ENCODE measurements at places on chromosomes 6 and 20.

DNA sequence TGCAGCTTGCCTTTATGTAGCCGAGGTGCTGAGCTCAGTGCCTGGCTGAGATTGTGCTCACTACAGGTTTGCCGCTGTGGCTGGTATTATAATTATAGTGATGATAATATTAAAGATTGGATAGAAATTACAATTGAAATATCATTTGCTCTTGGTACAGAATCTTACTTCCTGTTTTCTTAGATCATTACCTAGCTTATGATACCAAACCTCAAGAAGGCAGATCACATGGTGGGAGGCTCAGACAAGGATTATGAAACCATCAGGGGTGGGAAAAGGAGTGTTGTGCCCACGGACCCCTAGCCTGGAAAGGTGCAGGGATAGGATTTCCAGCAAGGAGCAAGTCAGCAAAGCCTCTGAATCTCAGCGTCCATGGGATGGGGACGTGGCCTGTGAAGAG is 70.6 kb downstream of the IGF2R start:
- DNase-seq: no peak

- no peak for DNase-seq
Measured at GRCh38 chr6:36642913-36643817, 35.3 kb upstream of the CDKN1A start.

GRCh38 chr20:16821211-16822089 is 73.3 kb downstream of the OTOR start:
- DNase-seq: no peak

- DNase-seq: peak; percentile 33
Measured at GRCh38 chr20:10105046-10105445, 70.3 kb downstream of the ANKEF1 start.

GRCh38 chr6:34044945-34045595 is 100.8 kb downstream of the GRM4 start:
- DNase-seq: no peak

GRCh38 chr6:56484669-56485068 is 158.0 kb downstream of the DST start:
- no peak for DNase-seq

GRCh38 chr6:84892671-84893070 is 128.3 kb upstream of the TBX18 start:
- no peak for DNase-seq

DNA sequence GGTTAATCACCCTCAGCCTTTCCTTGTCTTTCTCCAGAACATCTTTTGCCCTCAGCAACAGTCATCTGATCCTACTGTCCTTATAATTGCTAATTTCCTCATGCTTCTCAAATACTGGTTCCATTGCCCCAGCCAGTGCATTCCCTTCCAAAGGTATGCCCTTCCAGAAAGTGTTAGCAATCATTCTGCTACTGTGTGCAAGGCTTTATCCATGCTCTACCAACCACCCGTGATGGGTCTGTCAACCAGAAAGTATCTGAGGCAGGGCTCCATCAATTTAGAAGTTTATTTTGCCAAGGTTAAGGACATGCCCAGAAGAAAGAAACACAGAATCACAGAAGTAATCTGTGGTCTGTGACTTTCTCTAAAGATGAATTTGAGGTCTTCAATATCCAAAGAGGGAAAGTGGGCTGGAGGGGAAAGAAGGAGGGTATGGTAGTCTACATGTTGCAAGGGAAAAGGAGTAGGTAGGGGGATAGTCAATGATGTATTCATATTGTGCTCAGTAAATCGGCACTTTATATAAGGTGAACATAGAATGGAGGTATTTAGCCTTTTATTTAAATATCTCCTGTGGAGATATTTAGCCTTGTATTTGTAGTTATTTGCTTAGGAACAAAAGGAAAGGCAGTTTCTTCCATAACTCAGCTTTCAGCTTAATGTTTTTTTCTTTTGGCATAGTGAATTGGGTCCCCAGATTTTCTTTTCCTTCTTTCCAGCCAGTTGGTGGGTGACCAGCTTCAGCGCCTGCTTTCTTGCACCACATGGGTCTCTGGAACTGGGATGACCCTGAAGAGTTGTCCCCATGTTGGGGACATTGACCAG is 35.2 kb upstream of the PAQR8 start:
- DNase-seq: no peak

GRCh38 chr20:53789989-53790675 is 196.5 kb upstream of the ZNF217 start:
- no peak for DNase-seq

DNA sequence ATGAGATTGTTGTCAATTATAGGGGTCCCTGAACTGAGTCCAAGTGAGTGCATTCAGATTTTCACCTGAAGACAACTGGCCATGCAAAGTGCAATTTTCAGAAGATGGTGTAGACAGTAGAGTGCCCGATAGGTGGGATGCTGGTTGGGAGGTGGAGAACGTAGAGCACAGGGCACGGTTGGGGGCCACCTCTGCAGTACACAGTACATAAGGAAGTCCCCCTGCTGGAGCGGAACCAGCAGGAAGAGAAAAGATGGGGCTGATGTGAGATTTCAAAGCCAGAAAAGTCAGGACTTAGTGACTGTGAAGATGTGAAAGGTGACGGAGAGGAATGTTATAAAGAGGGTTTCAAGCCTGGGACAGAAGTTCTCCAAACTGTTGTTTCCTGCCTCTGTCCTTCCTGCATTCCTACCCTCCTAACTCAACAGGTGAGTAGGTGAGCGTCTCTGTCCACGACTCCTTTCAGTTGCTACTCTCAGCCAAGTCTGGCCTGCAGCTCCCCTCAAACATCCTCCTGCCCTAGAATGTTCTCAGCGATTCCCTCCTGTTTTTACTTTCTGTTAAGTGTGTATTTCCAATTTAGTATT is 330.8 kb downstream of the PRL start:
- no peak for DNase-seq

DNA sequence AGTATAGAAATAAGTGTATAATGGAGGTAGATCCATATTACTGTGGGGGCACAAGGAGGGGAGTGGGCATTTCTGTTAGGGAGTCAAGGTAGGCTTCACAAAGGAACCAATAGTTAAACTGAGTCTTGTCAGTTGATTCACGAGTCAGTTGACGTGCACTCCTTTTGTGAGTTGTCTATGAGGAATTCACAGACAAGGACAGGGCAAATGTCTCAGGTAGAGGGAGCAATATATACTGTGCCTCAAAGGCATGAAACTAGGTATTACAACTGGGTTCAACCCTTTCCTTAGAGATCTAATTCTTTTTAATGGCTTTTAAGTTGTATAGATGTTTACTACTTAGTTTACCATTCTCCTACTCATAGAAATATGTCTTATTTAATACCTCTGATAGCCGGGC is 11.0 kb downstream of the TMEM14C start:
- DNase-seq: no peak

DNA sequence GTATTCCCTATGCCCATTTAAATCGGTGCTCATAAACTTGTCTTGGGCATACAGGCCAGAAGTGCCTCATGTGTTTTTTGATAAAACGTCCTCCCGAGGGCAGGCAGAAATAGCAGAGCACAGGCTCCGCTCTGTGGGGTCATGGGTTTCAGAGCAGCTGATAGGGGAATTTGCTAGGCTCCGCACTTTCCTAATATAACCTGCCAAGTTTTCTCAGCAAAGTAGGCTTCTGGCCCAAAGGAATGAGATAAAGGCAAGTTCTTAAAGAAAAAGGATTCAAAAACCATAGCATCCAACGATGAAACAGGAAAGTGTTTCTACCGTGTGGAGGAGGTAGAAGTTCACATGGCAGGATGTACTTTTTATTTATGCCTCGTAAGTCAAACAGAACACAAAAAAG is 69.8 kb upstream of the RALGAPA2 start:
- DNase-seq: no peak

DNA sequence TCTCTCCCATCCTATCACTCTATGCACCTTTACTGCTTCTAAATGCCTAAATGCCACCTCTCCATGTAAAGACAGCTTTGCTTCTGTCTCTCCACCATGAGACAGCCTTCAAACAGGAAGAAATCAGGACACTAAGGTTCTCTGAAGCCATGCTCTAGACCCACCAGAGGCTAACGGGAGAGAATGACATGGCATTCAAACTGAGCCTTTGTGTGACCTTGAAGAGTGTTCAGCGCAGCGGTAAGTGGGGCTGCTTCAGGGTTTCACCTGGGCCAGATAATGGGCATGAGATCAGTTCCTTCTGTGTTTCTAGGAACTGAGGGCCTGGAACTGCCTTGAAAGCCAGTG is 20.1 kb downstream of the FAM50B start:
- DNase-seq: no peak

DNA sequence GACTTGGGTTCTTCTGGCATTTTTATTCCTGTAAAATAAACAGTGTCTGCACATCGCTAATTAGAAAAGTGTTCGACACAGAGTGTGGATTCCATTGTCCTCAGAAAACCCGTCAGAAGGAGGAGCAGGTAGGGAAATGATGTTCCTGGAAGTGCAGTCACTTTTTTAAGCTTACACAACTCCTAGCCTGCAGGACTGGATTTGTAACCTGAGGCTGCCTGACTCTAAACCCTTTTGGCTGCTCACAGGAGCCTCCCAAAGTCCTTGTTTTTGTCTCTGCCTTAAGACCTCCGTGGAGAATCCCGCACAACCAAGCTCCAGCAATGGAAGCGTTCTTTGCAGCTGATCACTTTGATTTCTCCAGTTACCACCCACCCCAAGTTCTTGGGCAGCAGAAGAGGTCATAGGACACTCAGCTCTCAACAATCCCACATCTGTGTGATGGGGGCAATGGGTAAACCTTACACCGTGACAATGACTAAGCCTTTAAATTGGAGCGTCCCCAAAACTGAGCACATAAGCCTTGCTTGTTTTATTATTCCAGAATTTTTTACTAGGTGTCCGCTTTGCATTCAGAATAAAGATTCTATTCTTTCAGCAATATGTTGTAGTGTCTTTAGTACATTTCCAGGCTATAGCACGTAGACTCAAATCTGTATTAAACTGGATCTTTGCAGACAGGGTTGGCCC is 227.9 kb downstream of the TBXT start:
- DNase-seq: no peak

DNA sequence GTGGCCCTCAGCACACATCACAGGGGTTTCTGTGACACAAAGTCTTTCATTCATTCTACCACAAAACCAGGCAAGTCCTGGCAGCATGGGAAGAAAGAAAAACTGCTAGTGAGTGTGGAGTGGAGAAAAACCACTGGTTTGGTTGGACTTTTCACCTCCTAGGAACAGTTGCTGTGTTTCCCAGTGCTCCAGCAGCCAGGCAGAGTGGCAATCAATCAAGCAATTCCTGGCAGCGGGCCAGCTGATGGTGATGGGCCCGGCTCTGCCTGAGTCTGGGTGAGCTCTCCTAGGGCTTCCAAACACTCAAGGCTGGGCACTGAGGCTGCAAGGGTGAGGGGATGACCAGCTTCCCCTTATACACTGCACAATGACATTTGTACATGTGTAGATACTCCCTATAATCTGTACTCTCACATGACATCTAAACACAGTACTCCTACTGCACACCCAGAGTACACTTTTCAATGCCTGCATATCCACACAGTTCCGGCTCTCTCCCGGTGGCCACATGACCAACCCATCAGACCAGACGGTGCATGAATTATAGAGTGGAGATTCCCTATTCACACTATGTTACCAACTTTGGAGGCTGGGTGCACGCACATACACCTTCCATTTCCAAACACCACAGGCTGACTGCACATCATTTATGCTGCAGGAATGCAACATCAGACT is 156.6 kb downstream of the UNC5CL start:
- DNase-seq: peak; percentile 6

DNA sequence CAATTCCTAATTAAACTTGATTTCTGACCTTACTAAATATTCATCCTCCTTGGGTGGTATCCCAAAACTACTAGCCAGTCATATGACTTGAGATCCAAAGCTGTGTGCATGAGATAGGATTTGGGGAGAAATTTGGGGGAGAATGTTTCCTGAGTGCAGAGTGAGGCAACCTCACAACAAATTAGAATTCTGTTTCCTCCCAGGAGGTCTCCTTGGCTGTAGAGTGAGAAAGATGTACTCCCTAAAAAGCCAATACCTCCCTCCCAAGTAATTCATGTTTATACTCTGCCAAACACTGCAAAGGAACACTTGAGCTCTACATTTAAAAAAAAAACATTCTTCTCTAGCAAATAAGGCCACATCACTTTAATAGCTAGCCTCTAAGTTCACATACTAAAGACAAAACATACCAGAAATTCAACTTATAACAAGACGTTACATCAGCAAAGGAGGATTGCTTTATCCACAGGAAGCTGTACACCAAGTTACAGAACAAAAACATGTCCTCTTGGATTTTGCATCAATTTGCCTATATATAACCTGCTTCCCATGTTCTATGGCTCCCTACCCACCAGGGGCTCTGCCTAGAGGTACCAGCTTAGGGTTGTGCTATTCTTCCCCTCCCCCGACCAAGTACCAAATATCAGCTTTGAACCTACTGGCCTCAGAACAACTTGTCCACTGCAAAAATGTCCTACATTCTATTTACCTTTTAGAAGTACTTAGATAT is 15.4 kb upstream of the TMEM30A start:
- no peak for DNase-seq

GRCh38 chr6:133921249-133921859 is 31.7 kb upstream of the TBPL1 start:
- DNase-seq: peak; percentile 85

DNA sequence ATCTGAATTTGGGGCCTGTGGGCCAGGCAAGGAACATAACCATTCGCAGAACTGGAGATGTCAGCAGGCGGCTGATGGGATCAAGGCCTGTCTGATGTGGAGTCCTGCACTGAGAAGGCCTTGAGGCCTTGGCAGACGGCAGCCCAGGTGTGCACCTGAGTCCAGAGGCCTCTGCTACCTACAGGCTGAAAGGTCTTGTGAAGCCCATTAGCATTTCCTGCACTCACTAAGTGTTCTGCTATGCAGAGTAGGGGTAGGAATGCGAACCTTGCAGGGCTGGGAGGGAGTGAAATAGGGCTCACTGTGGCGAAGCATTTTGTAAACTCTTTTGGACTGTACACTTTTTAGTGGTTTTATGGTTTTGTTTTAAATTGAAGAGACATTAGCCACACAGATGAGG is 48.3 kb upstream of the RNF24 start:
- no peak for DNase-seq

GRCh38 chr20:49620364-49621240 is 52.7 kb upstream of the PTGIS start:
- DNase-seq: no peak

DNA sequence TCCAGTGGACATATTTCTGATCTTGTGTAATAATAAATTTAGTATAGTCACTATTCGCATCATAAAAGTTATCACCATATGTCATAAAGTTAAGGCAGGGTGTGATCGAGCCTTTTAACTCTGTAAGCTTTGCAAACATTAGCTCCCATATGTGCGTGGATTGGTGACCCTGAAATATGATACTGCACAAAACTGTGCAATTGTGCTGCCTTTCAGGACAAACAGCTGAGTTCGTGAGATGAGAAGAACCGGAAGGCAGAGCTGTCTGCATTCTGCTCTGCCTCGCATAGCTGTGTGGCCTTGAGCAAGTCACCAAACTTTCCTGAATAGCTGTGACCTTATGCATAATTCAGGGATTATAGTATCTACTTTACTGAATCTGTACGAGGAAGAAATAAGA is 3.2 kb upstream of the PLEKHG1 start:
- no peak for DNase-seq

DNA sequence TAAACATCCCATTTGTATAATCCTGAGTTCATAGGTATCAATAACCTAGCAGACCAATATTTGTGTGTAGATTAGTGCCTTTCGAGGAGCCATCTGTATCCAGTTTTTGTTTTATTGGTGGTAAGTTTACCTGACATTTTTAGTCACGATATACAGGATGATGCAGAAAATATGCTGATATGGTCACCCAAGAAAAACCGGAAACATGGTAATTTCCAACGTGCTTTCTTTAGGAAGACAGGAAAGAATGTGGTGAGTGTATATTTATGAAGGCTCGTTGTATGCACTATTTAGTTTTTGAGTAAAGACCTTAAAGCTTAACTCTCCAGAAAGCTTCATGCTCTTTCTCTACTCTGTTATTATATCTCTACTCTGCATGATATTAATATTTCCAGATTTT is 180.2 kb upstream of the PHACTR1 start:
- no peak for DNase-seq
